Cerebellar cortex (tissue), 1 donor: ENCODE measurements at places on chromosomes 2 and 18.

- no peak for DNase-seq
Measured at GRCh38 chr2:15334644-15335326, 226.3 kb downstream of the NBAS start.

DNA sequence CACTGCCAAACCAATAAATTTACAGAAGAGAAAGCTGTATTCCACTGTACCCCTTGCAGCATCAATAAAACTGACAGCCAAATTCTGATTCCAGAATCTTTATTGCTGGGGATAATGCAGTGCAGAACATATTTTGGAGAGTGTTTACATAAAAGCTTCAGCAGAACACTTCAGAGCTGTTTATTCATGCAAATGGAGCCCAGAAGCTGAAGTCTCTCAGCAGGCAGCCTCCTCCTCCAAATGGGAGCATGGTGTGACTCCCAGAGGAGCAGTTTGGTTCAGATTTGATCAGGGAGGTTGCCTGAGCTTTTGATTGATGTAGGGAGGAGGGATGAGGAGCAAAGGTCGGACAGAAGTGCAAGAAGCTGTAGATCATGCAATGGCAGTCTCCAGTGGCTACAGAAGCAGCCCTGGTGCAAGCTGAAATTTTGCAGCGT lies 22.4 kb downstream of the LHCGR start:
- DNase-seq = no peak

GRCh38 chr2:15594291-15595256 lies 2.9 kb downstream of the DDX1 start:
- DNase-seq = no peak

- no peak for DNase-seq
Measured at GRCh38 chr2:665340-666073, 11.7 kb downstream of the TMEM18 start.

DNA sequence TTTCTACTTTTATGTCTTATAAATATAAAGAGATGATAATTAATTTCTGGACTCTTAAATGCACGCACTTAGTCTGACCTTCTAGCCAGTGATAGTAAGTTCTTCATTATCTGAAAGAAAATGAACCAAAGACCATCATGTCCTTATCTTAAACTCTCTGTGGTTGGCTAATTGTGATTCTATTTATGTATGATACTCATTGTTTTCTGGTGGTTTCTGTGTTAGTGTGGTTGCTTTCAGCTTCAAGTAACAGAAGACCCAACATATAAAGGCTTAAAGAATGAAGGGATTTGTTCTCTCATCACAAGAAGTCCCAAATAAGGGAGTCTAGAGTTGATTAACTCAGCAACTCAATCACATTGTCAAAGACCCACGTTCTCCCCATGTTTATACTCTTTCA lies 225.2 kb upstream of the TANK start:
- DNase-seq = no peak

DNA sequence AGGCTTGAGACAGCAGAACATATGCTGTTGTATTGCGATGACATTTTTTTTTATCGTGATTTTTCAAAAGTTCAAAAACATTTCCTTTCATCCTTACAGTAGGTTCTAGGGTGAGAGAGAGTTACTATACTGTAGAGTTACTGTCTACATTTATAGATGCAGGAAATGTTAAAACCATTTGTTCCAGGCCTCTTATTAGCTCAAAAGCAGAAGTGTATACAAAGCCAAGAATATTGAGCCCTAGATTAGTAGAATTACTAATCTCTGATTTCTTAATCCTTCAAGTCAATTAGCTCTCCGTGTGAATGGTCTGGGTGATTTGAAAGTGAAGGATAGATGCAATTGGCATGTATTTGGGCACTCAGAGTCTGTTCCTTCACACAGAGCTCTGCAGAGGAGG lies 73.1 kb downstream of the MAPRE2 start:
- no peak for DNase-seq

DNA sequence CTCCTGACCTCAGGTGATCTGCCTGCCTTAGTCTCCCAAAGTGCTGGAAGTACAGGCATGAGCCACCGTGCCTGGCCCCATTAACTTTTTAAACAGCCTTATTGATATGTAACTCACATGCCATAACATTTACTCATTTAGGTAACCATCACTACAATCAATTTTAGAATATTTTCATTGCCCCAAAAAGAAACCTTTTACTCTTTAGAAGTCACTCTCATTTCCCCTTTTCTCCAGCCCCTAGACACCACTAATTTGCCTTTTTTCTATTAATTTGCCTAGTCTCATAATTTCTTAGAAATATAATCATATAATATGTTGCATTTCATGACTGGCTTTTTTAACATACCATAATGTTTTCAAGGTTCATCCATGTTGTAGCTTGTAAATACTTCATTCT lies 57.2 kb upstream of the TACR1 start:
- no peak for DNase-seq

DNA sequence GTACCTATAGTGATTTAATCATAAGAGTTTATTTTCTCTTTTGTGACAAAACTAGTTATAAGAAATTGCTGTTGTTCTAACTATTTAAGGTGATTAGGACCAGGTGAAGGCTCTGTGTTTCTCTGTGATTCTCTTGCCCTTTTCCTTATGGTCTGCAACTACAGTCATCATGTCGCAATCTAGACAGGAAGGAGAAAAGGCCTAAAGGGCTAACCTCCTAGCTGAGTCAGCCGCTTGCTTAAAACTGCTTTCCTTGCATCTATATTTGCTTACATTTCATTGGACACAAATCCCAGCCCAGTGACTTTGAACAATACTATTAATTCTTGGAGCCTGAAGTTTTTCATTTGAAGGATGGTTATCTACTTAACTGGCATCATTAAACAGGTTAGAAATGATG lies 93.1 kb downstream of the PIK3C3 start:
- no peak for DNase-seq

- no peak for DNase-seq
Measured at GRCh38 chr18:49031511-49032188, 80.9 kb upstream of the SMAD7 start.

DNA sequence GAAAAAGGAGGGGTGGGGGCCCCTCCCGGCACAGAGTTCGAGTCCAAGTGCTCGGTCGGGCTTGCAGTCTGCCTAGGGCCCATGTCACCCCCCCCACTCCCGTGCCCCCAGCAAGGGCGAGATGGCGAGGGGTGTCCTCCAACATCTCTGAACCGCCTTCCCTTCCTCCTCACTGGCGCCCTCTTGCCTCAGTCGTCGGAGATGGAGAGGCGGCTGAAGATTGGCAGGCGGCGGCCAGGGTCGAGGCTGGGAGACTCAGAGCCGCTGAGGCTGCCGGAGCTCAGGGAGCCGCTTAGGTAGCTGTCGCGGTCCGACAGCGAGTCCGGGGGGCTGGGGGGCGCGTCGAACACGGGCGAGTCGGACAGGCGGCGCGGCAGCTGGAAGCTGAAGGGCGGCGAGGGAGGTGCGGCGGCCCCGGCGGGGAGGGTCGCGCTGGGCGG lies 2.3 kb downstream of the ZFP36L2 start:
- DNase-seq = peak; percentile 50

DNA sequence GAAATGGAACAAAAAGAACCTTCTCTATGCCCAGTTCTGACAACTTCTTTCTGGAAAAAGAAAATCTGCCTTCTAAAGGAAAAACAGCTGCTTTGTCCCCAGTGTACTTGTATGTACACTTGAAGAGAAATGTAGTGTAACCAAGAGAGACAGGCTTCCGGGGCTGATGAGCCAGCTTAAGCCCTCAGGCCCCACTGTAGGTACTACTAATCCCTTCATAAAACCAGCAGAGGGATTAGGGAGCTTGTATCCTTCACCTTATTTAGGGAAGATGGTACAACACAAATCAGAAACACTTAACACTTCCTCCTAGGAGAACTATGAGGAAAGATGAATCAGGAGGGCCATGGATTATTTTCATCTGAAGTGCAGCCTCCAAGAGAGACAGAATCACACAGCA lies 18.8 kb upstream of the SUCLG1 start:
- no peak for DNase-seq

DNA sequence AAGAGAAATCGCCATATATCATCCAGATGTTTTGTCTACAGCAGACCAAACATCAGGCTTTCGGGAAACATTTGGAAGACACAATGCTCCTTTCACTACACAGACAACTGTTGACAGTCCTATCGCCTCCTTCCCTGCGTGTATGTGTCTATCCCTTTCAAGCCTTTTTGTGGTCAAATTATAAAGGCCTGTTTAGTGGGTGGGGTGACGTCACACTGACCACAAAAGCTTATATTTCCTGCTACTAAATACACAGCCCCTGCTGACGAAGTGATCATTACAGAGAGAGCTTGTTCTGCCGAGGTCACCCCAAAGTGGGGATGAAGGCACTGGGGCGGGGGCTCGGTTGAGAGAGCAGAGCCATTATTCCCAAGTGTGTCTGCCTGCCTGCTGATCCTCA lies 302.7 kb upstream of the TNP1 start:
- no peak for DNase-seq

- DNase-seq = no peak
Measured at GRCh38 chr2:158718851-158719250, 76.3 kb upstream of the DAPL1 start.

- no peak for DNase-seq
Measured at GRCh38 chr2:9778012-9778411, 65.3 kb upstream of the TAF1B start.

DNA sequence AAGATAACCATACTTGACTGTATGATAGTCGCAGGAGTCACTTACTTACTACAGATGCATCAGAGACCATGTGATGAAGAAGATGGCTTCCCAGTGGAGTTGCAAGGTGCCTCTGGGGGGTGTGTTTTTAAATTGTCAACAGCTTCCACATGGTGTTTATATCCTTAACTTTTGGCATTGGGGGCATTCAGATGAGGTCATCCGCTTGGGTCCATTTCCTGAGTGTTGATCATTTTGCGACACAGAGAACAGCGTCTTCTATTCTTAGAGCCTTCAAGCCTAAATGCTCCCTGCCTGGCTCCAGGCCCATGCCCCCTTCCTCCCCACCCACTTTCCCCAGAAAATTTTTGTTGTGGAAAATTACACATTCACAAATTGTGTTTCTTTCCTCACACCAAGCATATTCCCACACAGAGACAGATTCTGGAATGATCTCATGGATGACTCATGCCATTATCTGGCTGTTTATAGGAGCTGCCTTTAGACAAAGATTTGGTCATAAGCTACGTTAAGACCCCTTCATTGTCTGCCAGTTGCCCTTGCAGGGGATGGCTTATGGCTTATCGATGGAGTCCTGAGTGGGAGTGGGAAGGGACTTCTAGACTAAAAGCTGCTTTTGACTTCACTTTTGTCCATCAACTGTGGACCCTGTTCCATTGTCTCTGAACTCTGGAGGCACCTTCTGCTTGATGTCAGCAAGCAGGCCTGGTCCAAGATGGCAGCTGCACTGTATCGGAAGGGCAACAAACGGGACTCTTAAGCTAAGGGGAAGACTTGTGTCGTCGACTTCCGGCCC lies 91.8 kb downstream of the CABLES1 start:
- DNase-seq = no peak

DNA sequence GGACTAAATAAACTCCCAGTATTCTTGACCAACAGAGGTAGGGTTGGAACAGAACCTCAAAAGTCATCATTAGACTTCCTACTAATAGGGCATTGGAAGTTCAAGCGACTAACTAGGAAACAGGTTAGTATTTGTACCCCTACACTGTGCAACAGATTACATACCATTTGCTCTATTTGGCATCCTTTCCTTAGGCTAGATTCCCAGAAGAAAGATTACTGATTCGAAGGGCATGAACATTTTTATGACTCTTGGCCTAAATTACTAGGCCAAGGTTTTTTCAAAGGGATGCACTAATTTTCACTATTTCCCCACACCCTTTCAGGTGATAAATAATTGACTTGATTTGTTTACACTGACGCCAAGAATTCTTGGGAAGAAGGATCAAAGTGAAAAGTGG lies 104.8 kb upstream of the CYP1B1 start:
- no peak for DNase-seq

- DNase-seq = no peak
Measured at GRCh38 chr2:103144837-103145236, 383.0 kb downstream of the TMEM182 start.

- no peak for DNase-seq
Measured at GRCh38 chr2:16438613-16439321, 226.9 kb downstream of the CYRIA start.

DNA sequence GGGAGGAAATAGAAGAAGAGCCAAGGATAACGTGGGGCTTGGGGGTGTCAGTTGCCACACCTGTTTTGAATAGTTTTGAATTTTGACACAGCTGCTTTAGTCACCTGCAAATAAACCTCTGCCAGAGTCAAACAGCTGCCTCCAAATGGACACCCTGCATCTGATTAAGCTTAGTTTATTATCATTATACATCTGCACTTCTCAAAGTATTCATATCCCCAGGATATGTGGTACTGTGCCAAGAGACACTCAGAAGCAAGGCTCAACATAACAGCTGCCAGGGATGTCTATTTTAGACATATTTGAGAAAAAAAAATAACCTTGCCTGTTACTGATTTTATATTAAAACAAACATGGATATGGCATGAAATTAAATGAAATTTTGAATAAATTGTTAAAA lies 122.5 kb upstream of the WDR75 start:
- no peak for DNase-seq

DNA sequence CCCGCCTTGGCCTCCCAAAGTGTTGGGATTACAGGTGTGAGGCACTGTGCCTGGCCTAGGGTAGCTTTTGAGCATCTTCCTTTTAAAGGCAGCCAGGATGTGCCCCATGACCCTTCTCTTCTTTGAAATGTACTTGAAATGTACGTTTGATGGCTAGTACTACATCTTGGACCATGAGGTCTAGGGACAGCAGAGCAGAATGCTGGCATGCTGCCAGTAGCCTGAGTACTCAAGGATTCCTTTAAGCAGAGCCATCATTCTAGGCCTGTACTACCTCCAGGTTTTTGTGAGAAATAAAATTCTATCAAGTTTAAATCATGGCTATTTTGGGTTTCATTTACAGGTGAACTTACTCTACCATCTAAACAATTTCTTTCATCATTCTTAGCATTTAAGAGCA lies 2.9 kb upstream of the EML6 start:
- no peak for DNase-seq

DNA sequence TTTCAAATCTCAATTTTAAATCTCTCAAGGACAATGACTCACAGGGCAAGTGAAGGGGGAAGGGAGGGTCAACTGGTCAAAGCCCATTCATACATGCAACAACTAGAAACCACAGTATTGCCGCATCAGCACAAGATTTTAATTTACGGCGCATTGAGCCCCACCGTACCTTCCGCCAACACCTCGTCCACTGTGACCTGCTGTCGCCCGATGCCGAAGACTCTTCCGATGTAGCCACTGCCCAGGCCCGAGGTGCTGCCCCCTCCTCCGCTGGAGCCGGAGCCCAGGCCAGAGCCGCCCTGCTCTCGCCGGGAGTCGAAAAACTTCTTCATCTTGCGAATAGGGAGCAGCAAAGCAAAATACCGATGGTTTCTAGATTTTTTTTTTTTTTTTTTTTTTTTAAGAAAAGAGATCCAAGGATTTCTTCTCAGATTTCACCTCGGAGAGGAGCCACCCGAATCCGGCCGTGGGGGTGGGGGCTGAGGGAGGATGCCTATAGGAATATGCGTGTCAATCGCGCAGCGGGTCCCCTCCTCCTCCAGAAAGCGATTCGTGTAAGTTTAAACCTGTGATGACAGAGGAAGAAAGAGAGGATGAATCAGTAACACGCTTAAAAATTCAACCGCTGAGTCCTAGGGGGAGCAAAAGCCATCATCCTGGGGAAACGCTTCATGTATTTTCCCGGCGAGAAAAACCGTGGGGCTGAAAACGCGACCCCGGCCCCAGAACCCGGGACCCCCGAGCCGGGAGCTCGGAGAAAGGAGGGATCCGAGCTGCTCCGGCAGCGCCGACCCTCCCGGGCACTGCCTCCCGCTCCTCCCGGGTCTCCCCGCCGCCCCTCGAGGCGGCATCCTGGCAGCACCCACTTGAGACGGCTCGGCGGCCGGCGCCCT lies 584 bp downstream of the AAK1 start:
- DNase-seq = peak; percentile 49
